Activated naive CD8-positive, alpha-beta T cell treated with anti-CD3 and anti-CD28 coated beads, Interleukin-2, amount 50 U/mL, for 16 hours (primary cell): ENCODE measurements at places on chromosomes 2 and 18.

DNA sequence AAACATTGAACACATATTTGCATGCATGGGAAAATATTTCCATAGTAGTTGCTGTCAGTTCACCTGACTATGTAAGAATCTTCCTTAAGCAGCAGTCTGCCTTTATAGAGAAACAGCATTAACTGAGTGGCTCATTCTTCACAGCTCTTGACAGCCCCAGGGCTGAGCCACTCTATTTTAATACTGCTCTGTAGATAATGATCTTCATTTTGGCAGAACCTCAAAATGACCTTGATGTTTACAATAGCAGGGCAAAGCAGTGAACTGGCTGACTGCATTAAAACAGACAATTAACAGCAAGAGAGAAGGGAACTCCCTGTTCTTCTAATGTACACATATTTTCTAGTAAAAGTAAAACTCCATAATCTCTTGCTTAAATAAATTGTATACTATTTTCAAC lies 580.6 kb upstream of the SOX11 start:
- DNase-seq = no peak

DNA sequence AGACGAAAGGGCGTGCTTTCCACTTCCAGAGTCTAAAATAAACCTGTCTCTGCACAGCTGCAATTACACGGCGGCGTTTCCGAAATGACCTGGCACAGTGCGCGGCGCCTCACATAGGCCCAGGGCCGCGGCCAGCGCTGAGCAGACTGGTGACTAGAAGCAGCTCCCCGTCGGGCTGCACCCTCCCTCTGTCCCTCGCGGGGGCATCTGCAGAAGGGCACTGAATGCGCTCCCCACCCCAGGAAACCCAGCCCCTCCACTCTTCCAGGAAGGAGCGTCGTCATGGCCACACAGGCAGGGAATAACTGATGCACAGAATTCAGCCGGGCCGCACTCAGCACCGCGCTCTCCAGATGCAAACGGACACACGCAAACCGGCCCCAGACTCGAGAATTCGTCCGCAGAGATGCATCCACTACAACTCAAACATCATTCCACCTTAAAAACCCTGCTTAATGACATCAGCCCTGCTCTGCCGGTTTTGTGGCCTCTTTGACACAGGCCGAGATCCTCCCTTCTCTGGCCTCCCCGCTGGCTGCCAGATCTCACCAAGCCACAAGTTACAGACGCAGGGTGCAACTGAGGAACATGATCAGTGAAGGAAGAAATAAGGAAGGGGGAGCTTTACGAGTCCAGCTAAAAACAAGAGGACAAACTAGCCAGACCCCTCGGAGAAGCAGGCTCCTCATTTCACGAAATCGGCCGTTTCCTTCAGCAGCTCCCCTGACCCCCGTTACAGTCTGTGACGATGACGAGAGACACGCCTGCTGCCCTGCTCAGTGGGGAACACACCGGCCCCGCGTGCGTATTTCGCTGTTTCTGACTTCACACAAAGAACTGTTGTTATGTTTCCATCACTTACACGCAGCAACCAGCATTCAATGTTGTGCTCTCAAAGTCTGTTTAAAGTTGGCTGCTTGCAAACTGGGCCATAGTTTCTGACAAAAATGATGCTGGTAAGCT lies 40.2 kb downstream of the MBP start:
- DNase-seq = no peak

DNA sequence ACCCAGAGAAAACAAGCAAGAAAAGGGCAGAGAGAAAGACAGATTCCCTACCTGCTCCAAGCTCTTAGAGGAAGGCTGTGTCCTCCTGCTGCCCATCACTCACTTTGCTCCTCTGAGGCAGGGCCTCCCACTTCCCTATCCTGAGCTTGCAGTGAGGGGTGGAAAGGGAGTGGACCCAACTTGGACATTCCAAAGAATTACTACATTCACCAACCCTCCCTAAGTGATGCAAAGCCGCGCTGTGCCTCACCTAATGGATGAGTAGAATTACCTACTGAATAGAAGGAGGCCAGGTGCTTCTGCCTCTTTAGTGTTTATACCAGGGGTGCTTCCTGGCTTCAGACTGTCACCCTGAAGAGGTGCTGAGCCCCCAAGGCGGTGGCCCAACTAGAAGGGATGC lies 5.6 kb upstream of the OSR1 start:
- DNase-seq = no peak

- no peak for DNase-seq
These were observed 13.7 kb downstream of the DSC2 start for GRCh38 chr18:31088532-31088931.

- no peak for DNase-seq
These were observed 593 bp downstream of the SP140L start for GRCh38 chr2:230327418-230328154.

DNA sequence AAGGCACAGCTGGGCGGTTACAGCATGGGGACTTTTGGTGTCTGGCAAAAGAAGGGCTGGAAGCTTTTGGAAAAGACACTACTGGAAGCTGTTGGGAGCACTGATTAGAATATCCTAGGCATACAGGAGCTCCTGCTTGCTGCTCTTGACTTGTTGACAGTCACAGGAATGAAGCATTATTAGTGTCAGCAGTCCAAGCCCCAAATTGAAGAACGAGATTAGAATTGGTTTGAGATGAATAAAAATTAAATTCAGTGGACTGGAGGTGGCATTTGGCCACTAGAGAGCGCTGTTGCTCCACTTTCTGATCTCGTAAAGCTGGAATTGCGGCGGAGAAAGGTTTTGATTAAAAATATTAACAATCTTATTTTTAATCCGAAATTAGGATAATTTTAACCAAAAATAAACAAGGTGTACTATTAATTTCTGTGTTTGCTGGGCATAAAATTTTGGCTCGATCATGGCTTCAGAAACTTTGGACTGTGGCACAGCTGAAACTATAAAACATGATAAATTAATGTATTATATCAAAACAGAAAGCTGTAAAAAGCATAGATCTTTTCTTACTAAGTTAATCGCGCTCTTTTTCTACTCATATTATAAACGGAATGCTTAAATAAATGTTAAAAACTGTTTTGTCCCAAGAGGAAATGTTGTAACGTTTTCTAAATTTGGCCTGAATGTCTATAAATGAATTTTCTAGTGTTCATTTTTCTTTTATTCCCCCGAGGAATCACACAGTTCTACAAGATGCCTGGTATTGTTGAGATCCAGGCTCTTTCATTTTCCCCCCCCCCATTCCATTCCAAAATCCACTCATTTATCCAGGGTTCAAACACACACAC lies 2.4 kb upstream of the HOXD8 start:
- DNase-seq = peak; percentile 27

DNA sequence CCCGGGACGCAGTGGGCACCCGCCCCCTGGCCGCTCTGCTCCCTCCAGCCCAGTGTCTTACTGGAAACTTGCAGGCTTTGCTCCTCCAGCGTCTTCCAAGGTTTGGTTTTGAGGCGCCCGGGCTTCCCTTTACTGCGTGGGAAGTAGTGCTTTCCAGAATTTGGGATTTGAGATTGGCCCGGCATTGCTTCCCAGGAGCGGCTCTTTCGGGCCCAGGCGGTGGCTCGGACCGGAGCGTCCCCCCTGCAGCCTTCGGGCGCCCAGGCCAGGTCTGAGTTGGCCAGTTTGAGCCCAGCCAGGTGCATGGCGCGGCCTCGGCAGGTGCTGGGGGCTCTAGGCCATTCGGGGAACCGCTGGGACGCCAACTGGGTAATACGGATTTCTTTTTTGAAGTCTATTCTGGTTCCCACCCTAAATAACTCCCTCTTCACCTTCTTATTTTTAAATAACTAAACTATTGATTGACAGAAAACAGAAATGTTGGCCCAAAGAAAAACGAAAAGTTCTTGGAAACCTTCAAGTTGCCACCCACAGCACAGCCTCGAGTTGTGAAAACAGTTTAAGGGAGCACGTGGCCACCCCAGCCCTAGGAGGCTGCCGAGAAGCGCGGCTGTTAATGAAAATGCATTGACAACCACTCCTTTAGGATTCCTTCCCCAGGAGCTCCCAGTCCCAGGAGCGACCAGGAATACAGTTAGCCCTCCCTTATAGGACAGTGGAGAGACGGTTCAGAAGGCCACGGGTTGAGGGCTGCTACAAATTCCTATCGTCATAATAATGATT lies 766 bp downstream of the SNTG2 start:
- no peak for DNase-seq

DNA sequence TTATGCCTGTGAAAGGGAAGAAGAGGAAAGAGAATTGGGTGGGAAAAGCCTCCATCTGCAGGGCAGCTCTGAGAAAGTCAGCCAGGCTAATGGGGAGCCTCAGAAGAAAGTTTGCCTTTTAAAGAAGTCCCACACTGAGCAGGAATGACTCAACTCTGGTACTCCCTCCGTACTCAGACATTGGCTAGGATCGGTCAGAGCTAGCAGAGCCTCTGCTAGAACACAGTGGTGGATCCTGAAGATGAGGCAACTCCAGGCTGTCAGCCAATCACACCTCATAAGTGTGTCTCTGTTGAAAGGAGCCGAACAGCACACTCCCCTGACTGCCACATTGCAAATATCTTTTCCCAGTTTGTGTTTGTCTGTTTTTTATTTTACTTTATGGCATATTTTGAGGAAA lies 96.9 kb downstream of the HNRNPLL start:
- no peak for DNase-seq

DNA sequence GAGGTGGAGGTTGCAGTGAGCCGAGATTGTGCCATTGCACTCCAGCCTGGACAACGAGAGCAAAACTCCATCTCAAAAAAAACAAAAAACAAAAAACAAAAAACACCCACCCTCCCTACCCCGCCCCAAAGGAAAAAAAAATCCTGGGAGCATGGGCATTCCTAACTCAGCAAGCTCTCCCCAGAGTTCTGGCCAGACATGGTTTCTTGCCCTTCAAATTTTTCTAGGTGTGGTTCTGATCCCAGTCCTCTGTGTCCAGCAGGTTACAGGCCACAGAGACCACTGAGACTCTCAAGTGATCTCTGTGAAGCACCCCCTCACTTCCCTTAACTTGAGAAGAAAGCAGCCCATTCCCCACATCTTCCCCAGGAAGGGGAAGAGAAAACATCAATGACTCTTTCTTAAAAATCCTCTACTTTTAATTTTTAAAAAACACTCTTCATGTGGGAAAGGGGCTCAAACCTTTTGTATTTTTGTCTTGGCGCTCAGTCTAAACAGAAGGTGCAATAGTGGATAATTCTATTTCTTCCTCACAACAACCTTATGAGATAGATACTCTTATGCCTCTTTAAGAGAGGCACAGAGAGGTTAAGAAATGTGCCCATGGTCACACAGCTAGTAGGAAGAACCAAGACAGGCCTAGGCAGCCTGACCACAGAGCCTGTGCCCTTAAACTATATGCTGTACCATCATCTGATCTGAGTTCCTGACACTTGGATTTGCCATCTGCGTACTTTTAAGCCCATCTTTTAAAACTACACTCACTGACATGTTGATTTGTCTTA lies 6.9 kb upstream of the KCNE4 start:
- no peak for DNase-seq

- DNase-seq = no peak
These were observed 43.4 kb upstream of the LRP1B start for GRCh38 chr2:142174176-142174575.

DNA sequence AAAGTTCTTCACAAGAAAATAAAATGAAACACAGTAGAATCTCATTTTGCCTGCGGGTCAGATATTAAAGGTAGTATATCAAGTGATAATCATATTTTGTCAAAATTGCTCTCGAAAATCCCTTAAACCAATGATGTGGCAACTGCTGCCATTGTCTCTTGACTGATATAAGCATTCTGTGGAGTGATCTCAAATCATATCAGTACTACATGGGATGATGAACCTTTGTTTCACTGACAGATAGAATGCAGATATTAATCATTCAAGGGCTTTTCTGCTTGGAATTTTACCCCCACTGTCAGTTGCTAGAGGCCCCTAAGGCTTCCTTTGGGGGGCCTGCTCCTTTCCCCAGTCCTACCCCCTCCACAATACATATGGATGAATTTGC lies 31.3 kb upstream of the MALL start:
- DNase-seq = no peak

DNA sequence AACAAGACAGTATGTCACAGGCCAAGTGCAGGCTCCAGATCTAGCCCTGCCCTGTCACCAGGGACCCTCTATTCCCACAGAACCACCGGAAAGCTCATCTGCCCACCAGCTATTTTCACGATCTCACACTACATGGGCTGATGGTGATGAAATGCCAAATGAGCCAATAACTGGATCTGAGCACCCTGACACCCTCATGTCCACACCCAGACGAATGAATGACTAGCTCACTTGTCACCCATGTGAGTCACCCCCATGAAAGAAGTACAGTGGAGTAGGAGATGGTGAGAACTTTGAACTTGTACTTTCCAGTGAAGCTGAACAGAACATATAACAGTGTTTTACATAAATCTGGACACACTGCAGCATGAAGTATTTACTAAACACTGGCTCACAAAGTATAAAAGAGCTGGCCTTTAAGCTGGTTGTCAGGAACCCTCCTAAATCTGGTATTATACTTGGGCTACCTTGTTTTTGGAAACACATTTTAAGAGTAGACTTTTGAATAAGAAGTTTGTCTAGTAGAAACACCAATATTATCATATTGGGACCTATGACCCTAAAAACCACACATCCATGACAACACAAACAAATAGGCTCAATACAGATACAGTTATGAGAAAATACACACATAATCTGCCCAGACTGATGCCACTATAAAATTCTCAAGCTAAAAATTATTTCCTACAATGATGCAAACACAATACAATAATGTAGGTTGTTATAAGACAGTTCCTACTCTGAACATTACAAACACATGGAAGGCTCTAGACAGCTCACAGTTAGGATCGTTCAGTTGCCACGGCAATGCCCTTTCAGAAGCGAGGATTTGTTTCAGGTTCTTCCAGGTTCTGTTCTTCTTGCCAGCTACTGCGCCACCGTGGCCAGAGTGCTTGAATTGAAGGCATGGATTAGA lies 19.0 kb downstream of the INO80C start:
- peak; percentile 7 for DNase-seq

GRCh38 chr18:50716902-50717301 lies 102.9 kb downstream of the MRO start:
- no peak for DNase-seq

DNA sequence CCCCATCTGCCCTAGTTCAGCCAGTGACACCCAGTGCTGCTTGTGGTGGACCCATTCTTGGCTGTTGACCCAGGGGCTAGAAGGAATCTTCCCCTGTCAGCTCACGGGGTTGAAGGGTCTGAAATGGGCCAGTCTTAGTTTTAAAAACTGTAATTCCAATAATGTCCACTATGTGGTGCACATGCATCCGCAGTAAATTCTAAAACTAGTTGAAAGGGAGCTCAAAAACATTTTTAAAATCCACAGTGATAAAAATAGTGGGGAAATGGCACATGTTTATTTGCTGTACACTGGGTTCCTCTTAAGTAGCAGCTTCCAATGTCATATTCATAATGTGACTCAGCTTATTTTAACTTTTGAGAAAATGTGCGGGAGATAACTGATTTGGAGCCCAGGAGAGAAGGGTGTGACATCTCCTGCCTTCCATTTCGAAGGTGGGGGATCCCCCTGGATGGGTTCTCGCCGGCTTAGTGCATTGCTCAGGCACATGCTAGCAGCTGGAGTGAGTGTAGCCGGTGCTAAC lies 32.8 kb downstream of the GRHL1 start:
- DNase-seq = no peak
